Liver (tissue), 10 donors: ENCODE measurements at places on chromosomes 3 and 15. TPM values are rescaled to one million over a fixed set of nuclear protein-coding genes. Genes with fewer than 3 reads are reported as not detected.

DNA sequence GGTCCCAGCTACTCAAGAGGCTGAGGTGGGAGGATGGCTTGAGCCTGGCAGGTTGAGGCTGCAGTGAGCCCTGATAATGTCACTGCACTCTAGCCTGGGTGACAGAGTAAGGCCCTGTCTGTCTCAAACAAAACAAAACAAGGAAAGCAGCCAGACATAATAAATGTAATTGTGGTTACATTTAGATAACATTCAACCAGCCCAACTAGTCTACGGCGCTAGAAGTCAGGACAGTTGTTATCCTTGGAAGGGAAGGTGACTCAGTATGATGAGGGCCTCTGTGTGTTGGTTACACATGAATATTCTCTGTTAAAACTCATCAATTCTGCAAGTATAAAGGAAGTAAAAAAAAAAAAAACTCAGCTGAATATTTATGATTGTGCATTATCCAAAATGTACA is 27.0 kb upstream of the CSPG5 start:
- no peak for DNase-seq
- no peaks in the 10 kb centered on the region for H3K4me1 ChIP-seq
- no peak overlapping the region for H3K4me3 ChIP-seq
- H3K27ac ChIP-seq = no peak overlapping the region
- H3K27me3 ChIP-seq = no peaks in the 10 kb centered on the region

DNA sequence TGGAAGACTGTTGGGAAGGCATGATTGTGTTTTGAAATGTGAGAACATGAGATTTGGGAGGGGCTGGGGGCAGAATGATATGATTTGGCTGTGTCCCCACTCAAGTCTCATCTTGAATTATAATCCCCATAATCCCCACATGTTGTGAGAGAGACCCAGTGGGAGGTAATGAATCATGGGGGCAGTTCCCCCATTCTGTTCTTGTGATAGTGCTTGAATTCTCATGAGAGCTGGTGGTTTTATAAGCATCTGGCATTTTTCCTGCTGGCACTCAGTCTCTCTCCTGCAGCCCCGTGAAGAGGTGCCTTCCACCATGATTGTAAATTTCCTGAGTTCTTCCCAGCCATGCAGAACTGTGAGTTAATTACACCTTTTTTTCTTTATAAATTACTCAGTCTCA is 430.5 kb downstream of the OTOL1 start:
- no peaks in the 10 kb centered on the region for H3K4me1 ChIP-seq
- H3K4me3 ChIP-seq = no peak overlapping the region
- DNase-seq = no peak
- H3K27ac ChIP-seq = no peak overlapping the region
- no peaks in the 10 kb centered on the region for H3K36me3 ChIP-seq

TLR9 gene
- not detected for total RNA-seq

GRCh38 chr3:155745795-155746550 is 1.1 kb upstream of the PLCH1 start:
- H3K36me3 ChIP-seq = no peaks in the 10 kb centered on the region
- H3K27me3 ChIP-seq = no peaks in the 10 kb centered on the region

SMAD6 gene
- 14.1 TPM for total RNA-seq

RTP1 gene
- total RNA-seq = not detected

ST6GAL1 gene
- total RNA-seq = 102 TPM

DNA sequence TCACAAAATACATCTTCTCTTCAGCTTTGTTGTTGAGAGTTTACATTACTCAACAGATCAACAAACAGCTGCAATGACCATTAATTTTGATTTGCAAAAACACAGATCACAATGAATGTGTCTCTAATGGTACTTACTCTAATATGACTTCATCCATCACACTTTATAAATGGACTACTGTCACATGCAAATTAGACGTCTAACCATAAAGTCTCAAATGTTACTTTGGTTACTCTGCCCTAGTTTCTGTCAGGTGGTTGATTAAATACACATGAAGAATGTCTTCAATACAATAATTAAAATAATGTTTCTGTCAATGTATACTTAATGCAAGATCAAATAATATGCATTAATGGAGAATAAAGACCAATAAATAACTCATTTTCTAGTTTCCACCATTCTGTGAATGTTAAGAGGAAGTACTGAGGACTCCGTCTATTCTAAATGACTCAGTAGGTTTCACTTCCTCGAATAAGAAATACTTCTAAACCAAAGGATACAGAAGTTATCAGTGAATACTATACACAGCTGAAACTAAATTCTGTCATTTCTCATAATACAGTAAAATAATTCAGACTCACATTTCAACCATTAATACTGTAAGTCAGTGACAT is 145.8 kb downstream of the CBLB start:
- no peaks in the 10 kb centered on the region for H3K27me3 ChIP-seq
- no peak overlapping the region for H3K4me3 ChIP-seq
- no peak overlapping the region for H3K27ac ChIP-seq
- no peaks in the 10 kb centered on the region for H3K4me1 ChIP-seq
- no peaks in the 10 kb centered on the region for H3K36me3 ChIP-seq
- DNase-seq = no peak

GRCh38 chr3:143328451-143328850 is 208.9 kb downstream of the CHST2 start:
- no peak overlapping the region for H3K27ac ChIP-seq
- H3K4me1 ChIP-seq = peaks cover 5% of the 10 kb centered on the region
- H3K27me3 ChIP-seq = no peaks in the 10 kb centered on the region
- no peak for DNase-seq

DNA sequence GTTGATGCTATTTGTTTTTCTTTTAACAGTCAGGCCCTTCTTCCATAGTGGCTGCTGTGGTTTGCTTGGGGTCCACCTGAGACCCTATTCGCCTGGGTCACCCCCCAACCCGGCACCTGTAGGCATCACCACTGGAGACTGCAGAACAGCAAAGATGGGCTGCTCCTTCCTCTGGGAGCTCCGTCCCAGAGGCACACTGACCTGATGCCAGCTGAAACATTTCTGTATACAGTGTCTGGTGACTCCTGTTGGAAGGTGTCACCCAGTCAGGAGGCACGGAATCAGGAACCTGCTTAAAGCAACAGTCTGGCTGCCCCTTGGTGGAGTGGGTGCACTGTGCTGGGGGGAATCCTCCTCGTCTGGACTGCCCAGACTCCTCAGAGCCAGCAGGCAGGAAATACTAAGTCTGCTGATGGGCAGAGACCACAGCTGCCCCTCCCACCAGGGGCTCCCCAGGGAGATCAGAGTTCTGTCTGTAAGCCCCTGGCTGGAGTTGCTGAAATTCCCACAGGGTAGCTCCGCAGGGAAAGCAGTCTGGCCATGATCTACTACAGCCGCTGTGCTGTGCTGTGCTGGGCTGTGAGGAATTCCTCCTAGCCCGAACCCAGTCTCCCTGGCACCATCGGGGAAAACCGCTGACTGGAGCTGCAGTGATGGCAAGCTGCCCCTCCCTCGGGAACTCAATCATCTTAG is 248.2 kb downstream of the TBC1D5 start:
- no peak for DNase-seq
- no peaks in the 10 kb centered on the region for H3K4me1 ChIP-seq
- H3K4me3 ChIP-seq = no peak overlapping the region

MYLK gene
- 158 TPM for total RNA-seq

DNA sequence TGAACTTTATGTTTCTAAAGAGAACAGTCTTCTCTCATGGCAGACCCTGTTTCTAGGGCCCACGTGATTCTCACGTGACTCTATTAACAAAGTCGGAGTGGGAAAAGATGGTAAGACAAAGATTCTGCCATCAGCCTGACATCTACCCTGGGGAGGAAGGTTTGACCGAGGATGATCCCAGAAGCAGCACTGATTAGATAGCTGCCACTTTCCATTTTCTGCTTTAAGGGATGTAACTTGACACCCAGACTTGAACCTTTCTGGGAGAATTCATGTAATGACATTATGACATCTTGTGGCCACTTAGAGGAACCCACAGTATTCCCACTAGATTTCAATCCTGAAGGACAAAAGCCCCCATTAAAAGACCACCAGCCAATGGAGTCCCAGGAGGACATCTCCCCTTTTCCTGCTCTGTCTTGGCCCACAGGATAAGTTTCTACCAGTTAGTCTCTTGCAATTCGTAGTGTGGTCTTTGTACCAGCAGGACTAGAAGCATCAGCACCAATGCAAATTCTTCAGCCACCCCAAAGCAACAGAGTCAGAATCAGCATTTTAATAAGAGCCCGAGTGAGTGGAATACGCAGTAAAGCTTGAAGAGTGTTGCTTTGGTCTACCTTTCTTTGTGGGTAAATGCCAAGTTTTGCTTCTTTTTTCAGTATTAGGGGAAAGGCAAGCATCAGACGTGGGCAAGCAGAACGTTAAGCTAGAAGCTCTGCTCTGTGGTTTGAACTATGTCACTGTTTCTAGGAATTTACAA is 480.5 kb upstream of the PROK2 start:
- DNase-seq = no peak
- H3K27me3 ChIP-seq = no peaks in the 10 kb centered on the region
- peaks cover 4% of the 10 kb centered on the region for H3K4me1 ChIP-seq
- H3K4me3 ChIP-seq = no peak overlapping the region
- no peaks in the 10 kb centered on the region for H3K36me3 ChIP-seq

- H3K4me3 ChIP-seq = no peak overlapping the region
- no peaks in the 10 kb centered on the region for H3K36me3 ChIP-seq
- H3K27ac ChIP-seq = no peak overlapping the region
- peaks cover 24% of the 10 kb centered on the region for H3K4me1 ChIP-seq
- no peaks in the 10 kb centered on the region for H3K27me3 ChIP-seq
Measured at GRCh38 chr3:194327218-194328052, 23.7 kb downstream of the CPN2 start.

DNA sequence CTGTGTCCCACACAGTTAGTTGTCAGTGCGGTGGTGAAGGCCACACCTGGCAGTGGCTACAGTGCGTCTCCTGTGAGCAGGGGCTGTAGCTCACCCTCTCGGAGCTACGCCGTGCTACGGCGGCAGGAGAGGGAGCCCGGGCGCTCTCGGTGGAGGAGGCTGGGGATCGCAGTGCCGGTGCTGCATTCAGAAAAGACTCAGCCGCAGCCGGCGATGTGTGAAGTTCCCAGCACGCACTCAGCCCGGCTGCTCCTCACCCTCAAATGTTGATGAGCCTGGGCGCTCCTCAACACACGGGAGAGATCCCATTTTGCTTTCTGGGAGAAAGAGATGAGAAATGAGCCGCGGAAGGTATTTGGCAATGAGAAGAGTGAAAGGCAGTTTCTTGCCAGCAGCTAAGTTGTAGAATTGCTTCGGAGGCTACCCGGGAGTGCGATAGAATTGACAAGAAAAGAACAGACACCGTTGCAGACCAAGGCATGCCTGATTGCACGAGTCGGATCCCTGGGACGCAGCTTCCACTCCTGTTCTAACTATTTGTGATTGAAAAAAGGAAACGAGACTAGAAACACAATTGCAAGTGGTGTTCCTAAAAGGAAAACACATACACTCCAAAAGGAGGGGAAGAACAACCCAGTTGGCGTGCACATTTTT is at the start of gene UNC13C:
Gene UNC13C, plus strand, starts transcription at position 189 of the 654 bp plus-strand sequence. CDS start 34,463 bp downstream, outside the sequence.
- no peak within 1 kb of the TSS for H3K4me3 ChIP-seq
- no peaks in the 10 kb centered on the region for H3K4me1 ChIP-seq
- peaks cover 5% of the 10 kb centered on the region for H3K27me3 ChIP-seq
- H3K27ac ChIP-seq = no peak within 1 kb of the TSS

- no peak overlapping the region for H3K4me3 ChIP-seq
- H3K36me3 ChIP-seq = peaks cover 7% of the 10 kb centered on the region
- no peaks in the 10 kb centered on the region for H3K27me3 ChIP-seq
- DNase-seq = peak; percentile 82
- H3K27ac ChIP-seq = peak overlapping the region; percentile 36
- no peaks in the 10 kb centered on the region for H3K4me1 ChIP-seq
Measured at GRCh38 chr3:141441381-141442364, 45.2 kb upstream of the RASA2 start.
